ENCODE measurements at places on chromosomes 11 and 22.

- DNase-seq, result no peak
Observed at GRCh38 chr22:27267145-27267544, 534.4 kb downstream of the MN1 start.

- DNase-seq, result no peak
Observed at GRCh38 chr22:38924347-38924952, 33.0 kb upstream of the APOBEC3A start.

- DNase-seq, result peak; percentile 26
Observed at GRCh38 chr22:34055525-34056200, 135.4 kb upstream of the LARGE1 start.

DNA sequence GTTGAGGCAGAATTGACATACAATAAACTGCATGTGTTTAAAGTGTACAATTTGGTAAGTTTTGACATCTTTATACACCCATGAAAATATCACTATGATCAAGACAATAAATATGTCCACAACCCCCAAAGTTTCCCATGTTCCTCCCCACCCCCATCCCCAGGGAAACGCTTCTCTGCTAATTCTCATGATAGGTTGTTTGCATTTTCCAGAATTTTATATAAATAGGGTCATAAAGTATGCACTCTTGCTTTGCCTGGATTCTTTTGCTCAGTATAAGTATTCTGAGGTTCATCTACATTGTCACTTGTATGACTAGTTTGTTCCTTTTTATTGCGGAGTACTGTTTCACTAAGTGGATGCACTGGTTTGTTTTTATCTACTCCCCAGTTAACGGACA, 35.6 kb downstream of the MYEOV start:
- no peak for DNase-seq

DNA sequence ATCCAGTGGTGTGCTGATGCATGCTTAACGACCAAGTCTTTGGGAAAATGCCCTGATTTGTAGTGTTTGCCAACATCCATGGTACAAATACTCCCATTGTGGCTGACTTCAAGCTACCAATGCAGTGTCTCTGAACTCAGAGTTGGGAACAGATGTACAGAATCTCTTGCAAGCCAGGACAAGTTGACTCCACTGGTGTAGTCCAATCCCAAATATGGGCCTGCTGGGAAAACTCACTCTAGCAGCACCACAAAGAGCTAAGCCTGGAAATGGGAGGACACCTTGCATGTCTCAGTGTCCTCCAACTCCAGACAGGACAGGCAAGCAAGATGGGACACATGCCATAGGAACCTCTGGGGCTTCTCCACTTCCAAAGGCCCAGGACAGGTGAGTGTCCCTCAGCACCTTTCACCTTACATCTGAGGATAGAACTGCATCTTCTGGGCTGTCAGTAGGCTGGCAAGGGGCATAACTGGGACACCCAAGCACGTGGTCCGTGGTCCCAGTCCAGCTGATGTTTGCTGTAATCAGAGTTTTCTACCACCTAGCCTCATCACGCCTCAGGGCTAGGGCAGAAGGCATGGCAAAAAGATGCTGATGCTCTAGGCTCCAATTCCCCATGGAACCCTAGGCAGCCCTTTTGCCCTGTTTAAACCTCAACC, 6.5 kb downstream of the LMO1 start:
- no peak for DNase-seq

GRCh38 chr11:79192836-79193235, 248.0 kb downstream of the TENM4 start:
- no peak for DNase-seq

DNA sequence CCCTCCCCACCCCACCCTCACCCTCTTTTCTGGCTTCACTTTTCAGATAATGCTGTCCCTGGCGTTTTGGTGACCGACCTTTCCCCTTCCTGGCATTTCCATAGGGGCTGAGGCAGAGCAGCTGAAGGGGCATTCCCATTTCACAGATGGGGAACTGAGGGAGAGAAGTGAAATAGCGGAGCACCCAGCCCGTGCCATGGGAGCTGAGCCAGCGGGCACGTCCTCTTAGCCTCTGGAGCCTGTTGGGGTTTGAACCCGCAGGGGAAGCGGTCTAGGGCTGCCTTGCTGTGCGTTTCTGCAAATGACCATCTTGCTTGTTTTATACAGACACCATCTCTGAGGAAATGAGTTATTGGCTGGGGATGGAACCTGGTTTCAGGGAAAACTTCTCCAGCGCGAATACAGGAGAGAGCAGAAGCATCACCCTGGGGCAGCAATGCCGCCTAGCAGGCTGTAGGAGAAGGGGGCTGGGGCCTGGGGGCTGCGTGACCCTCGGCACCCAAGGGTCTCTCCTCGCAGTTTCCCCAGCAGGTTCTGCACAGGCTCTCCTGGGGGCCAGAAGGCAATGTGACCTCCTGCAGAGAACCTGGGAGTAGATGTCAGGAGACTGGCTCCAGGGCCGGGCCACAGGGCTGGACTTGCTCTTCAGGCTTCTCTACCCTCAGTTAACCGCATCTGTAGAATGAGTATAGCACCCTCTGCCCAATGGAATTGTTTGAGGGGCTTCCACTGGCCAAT, 1.5 kb downstream of the PTPRJ start:
- no peak for DNase-seq

DNA sequence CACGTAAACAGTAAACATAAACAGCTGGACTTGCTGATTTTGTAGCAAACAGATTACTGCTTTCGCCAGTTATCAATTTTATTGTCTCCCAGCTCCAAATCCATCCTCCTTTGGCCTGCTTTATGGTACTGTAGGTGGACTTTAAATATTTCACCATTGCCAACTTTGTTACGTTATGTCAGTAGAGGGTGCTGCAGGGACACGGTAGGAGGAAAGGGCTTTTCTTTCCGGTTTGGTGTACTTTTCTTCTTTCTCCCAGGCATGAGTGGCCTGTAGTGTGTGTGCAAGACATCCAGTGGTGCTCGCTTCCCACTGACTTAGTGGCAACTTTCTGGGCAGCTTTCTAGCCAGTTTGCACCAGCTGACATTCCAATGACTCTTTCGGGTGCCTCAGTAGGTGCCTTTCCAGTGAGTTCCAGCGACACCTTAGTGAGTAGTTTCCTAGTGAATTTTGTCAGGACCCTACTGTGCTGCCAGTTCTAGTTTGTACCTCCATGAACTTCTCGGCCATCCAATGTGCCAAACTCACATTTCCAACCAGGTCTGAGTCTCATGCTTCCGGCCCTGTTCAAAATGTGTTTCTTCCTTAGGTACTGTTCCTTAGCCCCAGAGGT, 267.6 kb upstream of the TENM4 start:
- DNase-seq, result no peak

- no peak for DNase-seq
Observed at GRCh38 chr11:19444231-19444630, 203.5 kb upstream of the E2F8 start.

GRCh38 chr11:11415901-11416300, 62.9 kb upstream of the CSNK2A3 start:
- DNase-seq, result no peak

DNA sequence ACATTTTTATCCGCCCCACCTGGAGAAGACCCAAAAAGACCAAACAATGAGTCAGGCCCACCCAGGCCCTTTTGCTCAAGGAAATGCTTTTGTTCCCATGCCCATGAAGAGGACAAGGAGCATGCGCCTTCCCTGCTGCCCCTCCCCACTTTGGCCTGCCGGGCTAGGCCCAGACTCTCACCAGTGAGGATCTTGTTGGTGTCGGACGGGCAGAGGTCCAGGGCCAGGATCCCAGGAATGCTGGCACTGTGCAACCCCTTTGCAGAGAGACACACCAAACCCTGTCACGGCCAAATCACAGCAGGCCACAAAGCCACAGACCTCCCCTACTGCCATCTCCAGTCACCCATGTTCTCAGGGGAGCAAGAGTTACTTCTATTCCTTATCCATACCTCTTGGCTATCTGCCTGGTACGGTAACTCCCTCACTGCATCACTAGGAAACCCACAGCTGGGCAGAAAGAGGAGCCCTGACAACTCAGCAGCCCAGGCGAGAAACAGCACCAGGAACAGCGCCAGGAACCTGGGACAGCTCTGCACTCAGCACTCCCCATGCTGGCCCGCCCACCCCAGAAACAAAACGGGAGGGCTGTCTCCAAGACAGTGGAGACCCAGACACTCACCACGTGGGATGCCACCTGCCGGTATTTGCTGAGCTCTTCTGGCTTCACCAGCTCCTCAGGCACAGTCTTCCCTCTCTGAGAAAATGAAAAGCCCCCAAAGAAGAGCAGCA, 5.5 kb downstream of the PRPF19 start:
- DNase-seq, result no peak

DNA sequence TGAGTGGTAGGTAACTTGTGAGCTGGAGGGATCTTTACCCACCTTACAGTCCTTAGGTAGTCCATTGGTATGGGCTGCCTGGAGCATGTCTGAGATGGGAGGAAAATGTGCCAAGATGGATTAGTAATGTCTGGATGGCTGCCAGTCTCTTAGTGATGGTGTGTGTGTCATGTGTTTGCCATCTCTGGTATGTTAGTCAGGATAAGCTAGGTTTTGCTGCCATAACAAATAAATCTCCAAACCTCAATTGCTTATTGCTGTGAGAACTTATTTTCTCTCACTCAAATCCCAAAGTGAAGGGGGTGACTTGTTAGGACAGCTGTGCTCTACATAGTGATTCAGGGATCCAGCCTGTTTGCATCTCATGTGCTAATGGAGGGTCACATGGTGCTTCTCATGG, 40.9 kb upstream of the MYEOV start:
- DNase-seq, result no peak

DNA sequence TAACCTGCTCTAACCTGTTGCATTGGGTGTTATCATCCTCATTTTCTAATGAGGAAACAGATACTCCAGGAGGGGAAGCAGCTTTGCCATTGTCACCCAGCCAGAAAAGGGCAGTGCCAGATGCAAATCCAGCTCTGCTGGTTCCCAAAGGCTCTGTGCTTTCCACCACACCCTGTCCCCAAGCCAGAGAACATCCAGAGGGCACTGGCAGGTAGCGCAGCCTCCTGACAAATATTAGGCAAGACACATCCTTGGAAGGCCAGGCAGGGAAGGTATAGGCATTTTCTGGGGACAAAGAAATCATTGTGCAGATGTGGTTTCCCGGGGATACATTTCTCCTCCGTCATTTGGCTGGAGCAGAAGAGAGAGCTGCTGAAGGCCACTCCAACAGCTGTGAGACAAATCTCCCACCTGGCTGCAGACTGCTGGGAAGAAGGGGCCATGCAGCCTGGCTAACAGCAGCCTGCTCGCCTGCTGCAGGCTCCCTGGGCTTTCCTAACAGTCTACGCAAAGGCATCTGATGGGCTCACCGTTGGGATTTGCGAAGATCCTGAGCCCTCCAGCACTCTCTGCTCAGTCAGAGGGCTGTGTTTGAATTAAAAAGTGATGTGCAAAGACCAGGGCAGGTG, 93.9 kb upstream of the PITPNB start:
- DNase-seq, result no peak

DNA sequence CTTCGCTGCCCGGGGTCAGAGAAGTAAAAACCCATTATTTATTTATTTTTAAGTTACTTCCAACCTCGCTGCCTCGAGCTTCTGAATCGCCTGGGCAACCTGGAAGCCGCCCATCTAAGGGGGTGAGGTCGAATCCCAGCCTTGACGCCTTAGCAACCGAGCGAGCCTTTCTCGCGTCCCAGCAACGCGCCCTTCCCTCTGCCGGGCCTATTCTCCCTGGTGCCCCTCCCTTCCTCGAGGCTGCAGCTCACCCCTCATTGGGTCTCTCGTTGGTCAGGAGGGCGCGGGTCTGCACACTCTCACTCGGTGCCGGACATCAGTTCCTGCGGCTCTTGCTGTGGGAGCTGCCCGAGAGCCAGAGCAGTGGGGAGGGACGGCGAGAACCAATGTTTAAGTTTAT, at the start of gene CCDC81:
TSS of gene CCDC81 (plus strand) at position 302 of the 400 bp plus-strand sequence. CDS start 277 bp downstream, outside the sequence.
- no peak for DNase-seq

DNA sequence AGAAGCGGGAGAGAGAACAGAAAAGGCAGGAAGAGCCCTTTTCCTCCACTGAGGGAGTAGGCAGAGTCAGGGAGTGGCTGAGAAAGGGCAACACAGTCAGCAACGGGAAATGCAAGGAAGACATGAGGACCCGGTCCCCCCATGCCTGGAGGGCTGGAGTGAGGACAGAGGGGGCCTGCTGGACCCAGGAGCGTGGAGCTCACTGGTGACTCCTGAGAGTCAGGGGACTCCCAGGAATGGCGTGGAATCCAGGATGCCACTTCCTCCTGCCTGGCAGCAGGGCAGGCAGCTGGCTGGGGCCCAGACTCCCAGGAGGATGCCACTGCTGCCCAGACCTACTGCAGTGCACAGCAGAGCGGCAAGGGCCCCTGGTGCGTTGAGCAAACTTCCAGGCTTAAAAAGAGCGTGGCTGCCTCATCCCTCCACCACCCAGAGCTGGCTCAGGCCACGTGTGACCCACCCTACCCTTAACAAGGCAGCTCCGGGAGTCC, 11.3 kb downstream of the C11orf21 start:
- DNase-seq, result no peak

DNA sequence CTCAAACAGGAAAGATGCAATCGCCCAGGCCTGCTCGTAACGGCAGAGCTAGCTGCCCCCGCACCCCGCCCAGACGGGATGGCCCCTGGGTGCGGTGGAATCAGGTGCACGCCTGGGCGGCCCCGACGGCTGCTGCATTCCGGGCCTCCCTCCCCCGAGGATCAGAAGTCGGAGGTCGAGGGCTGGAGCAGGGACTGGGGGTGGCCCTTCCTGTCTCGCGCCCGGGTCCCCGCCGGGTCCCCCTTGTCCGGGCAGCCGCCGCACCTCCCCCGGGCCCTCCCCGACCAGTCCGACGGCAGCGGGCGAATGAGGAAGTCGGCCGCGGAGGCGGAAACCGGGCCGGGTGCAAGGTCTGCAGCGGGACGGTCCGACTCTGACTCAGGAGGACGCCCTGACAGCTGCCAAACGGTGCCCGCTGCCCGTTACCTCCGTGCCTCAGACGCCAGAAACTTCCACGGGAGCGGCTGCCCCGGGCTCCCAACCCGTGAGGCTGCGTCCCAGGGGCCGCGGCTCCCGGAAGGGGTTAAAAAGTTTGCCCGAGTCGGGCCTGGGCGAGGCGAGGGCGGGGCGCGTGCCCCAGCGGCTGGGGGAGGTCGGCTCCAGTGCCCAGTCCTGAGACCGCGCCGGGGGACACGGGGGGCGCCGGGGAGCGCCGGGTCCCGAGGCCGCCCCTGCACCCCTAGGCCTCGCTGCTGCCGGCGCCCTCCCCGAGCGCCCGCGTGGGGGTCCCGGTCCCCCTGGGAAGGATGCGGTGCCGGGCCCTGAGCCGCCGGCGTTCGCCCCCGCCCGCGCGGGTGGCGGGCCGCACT, 663 bp downstream of the MYH9 start:
- no peak for DNase-seq

GRCh38 chr11:120925944-120926343, 98.0 kb upstream of the TBCEL start:
- DNase-seq, result no peak

DNA sequence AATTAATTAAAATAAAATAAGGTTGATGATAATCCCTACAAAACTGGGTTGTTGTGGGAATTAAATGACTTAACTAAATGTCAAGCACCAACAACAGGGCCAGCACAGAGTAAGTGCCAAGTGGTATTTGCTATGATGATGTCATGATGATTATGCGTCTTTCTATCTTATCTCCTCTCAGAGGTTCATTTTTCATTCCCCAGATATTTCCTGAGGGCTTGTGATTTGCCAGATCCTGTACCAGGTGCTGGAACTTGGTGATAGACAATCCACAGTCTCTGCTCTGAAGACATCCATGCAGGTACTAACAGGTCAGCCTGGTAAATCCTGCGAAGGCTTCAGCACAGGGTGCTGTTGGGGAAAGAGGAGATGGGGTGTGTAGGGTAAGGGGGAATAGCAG, 8.1 kb upstream of the MYH9 start:
- no peak for DNase-seq
